ENCODE measurements at places on chromosomes 7 and 10.

GRCh38 chr7:19112274-19113001 lies 5.0 kb downstream of the TWIST1 start:
- DNase-seq, result no peak

DNA sequence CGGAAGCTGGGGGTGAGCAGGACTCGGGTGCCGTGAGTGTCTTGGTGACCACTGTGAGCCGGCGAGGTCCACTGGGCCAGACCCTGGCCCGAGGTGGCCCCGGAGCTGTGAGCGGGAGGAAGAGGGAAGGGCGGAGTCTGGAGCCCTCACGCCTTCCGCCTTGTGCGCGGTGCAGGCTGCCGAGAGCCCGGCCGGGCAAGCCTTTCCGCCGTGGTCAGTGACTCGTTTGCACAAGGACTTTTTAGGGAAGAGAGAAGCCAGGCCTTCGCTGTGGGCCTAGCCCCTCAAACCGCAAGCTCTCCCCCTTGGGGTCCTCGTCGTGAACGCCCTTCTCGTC lies 40.9 kb upstream of the ZNF32 start:
- peak; percentile 56 for DNase-seq

- no peak for DNase-seq
These were observed 44.9 kb downstream of the PPP1R3C start for GRCh38 chr10:91587710-91588638.

GRCh38 chr7:123484199-123484598 lies 50.2 kb downstream of the IQUB start:
- DNase-seq, result no peak

DNA sequence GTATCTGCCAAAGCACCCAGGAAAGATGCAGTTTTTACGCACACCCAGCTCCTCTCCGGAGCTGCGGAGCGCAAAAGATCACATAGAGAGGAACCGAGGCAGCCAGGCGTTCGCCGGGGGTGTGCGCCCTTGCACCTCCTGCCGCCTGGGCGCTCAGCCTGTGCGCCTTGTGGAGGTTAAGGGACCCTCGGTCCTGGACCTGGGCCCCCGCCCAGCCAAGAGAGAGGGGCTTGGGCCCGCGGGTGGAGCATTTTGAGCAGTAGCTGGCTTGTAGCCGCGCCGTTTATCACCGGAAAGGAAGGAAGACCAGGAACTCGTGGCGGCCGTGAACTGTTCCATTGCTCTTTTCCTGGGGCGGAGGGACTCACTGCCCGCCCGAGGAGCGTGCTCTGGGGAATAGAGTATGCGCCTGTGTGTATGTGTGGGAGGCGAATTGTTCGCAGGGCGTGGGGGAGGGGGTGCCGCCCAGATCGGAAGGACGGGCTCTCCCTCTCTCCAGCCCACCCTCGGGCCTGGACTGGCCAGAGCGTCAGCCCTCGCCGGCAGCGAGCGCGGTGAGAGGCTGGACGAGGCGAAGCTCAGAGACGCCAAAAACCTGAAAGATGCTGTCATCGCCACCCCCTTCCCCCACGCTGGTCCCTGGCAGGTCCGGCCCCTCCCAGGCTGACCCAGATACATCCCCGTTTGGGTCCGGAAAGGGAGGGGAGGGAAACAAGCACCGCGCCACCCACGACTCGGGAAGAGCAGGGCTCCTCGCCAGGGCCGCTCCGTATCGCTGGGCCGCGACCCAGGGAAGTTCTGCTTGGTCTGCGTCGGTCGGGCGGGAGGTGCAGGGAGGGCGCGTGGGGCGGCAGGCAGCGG lies 1.2 kb upstream of the WNT2 start:
- DNase-seq, result peak; percentile 59

DNA sequence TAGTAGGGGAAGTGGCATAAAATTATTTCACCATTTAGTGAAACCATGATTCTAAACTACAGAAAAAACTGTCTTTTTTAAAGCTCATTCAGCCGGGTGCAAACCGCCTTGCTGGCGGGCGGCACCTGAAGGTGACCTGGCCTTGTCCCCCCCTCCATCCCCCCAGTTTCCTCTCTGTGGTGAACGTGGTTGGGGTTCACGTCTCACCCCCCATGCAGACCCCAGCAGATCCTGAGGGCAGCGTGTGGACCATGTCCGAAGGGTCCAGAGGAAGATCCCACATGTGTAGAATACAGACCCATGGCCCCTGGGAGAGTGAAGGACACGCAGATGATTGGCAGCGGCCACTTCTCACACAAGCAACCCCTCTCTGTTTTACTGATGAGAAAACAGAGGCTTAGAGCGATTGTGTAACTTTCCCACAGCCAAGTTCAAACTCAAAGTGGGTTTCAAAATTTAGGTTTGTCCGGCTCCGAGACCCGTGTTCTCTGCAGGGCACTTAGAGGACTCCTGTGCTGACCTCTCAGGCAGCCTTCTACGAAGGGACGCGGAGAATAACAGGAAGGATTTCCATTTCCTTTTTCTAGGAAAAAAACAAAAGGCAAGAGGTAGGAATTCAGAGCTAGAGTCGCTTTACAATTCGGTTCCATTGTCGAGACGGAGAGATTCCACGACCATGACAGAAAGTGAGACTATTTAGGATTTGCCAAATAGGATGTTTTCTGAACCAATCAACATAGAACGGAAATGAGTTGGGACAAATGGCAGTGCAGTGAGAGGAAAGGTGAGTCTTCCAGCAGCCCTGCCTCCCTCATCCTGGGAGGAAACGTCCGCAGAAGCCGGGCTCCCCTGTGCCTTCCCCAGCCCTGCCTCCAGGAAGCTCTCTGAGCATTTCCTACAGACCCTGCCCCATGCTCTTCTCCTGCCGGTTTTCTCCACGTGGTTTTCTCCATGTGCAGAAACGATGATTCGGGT lies 67.6 kb upstream of the PITRM1 start:
- no peak for DNase-seq

DNA sequence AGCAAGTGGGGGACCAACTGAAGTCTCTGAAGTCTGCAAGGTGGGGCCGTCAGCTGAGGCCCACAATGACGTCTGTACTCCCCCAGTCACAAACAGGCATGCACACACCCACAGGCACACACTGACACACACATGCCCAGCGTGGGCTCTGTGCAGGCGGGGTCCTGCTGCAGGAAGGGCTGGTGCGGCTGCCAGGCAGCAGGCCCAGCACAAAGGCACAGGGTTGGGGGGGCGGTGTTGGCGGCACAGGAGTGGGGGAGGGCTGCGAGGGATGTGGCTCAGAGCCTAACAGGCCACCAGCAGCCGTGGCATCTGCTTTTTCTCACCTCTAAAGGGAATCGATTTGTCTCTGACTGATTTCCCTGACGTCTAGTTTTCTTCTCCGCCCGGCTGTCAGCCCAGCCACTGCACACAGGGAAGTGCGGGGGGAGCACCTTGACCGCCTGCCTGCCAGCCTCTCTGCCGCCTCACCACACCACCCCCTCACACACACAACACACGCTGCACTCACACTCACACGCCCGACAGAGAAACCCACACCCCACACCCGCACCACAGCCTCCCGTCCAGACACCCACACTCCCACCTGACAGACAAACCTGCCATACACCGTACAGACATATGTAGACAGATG lies 43.5 kb upstream of the ZMIZ1 start:
- peak; percentile 75 for DNase-seq

- DNase-seq, result no peak
These were observed 16.8 kb downstream of the LRRC72 start for GRCh38 chr7:16543456-16543855.

DNA sequence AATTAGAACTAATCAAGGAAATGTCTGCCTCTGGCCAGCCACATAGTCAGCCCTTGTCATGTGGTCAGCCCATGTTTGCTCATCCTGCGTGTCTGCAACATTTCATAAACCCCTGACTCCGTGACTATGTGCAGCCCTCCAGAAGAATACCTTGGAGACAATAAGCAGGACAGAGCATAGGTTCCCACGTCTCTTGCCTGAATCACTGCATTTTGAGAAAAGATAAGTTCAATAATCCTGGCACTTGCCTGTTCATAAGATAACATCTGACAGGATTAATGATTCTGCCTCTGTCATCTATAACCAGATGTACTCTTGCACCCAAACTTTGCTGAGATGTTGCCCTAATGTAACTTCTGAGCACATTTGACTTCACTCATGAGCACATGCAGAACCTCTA lies 78.4 kb downstream of the AKR1D1 start:
- no peak for DNase-seq

- no peak for DNase-seq
These were observed 52.9 kb upstream of the IGFBP3 start for GRCh38 chr7:45973725-45974532.

DNA sequence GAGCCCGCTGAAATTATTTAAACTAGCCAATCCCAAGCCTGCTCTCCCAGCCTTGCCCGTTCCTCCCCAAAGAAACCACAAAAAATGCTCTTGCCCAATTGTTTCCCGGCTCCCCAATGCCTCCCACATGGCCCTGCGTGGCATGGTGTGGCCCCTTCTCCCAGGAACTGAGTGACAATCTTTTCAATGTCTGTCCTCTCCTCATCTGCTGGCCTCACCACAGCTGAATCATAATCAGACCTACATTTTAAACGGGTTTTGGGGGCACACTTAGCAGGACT lies 201.5 kb downstream of the PRPF18 start:
- DNase-seq, result no peak

DNA sequence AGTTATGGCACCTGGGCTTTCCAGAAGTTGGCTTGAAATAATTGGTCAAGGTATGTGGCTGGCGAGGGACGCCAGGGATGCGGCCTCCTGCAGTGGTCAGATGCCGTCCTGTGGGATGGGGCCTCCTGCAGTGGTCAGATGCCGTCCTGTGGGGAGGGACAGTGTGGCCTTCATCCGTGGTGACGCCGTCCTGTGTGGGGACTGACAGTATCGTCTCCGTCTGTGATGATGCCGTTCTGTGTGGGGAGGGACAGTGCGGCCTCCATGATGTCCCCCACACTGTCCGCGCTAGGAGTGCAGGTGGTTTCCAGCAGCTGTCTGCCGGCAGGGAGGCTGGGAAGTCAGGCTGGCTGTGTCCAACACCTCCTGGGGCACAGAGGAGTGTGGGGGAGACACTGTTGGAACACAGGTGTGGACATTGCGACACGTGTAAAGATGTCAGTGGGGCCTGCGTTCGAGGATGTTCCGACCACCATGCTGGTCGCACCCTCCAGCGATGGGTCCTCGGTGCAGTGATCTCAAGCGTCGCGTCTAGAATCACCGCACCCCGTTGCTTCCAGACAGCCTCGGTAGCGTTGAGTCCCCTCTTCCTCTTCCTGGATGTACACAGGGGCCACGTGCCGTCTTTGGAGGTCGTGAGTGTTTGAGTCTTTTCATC lies 52.6 kb downstream of the INPP5A start:
- no peak for DNase-seq

DNA sequence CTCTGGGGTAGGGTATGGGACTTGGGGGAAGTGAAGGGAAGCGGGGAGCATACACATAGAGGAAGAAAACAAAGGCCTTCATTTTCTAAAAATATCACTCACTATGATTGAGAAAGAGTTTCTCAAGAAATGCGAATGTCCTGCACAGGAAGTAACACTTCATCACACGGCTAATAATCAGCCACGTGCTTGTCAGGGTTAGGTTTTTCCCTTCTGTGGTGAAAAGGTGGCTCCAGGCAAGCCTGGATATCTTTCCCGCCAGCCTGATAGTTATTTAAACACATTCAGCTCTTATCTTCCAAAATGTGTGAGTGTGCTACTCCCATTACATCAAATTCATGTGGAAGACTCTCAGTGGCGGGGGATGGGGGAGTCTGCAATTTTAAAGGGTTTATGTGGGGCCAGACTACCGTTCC lies 166.4 kb upstream of the ADO start:
- no peak for DNase-seq

DNA sequence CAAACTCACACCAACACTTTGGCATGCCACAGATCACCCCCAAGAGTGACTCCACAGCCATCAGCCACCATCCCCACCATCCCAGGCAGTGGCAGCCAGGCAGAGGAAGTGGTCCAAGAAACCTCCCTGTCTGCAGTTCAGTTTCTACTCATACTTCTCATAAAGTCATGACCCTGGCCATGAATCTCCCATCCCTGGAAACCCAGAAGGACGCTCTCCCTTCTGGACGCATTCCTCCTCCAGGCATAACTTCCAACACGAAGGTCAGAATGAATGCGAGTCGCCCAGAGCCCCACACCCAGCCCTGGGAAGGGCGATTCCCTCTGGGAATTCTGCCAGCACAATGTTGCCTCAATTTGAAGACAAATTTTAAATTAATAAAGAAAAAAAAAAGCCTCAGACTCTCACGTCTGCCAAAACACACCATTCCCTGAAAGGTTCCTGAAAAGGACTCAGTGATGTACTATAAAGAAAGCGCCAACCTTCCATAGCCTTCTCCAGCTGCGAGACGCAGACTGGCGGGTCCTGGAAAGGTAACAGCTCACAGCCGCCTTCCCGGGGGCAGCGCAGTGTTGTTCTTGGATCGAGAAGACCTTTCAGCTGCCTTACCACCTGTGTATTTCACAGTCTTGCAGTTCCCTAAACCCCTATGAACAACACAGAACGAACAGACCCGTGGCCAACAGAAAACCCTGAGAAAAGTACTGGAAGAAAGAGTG lies 307.6 kb downstream of the FRMD4A start:
- no peak for DNase-seq

- DNase-seq, result no peak
These were observed 107.2 kb downstream of the CDK6 start for GRCh38 chr7:92729172-92729571.

GRCh38 chr7:369476-370258 lies 79.7 kb downstream of the FOXL3 start:
- peak; percentile 8 for DNase-seq

DNA sequence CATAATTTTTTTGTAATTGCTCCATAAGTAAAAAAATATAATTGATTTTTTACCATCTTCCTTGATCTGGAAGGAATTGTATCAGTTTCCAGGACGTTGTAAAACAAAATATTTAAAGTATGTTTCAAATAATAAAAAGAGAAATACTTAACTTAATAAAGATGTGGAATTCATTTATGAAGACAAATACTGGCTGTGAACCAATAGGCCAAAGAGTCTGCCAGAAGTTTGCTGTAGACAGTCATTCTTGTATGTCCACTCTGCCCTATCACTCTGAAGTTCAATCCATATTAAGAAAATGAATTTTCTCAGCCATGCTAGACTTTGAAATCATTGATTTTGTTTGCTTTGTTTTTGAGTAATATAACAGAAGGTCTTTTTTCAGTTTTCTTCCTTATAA lies 256.4 kb downstream of the TRIL start:
- DNase-seq, result no peak

DNA sequence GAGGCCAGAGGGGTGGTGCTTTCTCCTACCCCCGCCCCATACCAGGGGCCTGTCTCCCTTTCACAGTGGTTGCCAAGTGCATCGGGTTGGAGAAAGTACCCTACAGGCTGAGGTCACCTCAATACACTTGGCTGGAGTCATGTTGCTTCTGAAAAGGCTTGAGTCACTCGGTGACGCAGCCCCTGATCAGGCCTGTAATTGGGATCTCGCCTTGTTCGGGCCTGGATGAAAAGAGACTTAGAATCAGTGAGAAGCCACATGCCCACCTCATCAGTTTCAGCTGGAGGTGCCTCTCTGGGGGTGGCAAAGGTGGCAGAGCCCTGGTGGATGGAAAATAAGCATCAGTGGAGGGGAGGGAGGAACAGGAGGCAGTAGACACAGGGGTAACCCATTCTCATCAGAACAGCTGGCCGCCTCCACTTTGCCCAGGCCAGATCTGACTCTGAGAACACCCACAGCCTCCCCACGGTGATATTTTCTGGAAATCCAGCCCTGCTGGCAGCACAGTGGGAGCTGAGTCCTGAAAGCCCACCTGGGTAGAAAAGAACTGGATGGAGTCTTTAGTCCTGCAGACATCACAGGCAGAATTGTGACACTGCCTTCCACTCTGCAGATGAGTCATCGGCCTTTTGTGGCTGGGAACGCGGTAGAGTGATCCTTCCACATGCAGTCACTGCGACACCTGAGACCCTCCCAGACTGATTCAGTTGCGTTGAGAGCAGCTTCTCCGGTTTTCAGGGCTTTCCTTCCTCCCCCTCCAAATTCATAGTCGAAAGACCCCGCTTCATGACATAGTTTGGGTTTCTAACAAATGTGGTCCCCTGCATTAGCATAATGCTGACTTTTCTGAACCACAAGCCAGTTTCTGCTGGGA lies 108.0 kb downstream of the GRK5 start:
- peak; percentile 44 for DNase-seq

Measured in glutamatergic neuron (in vitro differentiated cells).